ENCODE measurements at places on chromosomes 2 and 18.

- no peak for DNase-seq
These were observed 145.5 kb downstream of the ZNF236 start for GRCh38 chr18:76967721-76968472.

DNA sequence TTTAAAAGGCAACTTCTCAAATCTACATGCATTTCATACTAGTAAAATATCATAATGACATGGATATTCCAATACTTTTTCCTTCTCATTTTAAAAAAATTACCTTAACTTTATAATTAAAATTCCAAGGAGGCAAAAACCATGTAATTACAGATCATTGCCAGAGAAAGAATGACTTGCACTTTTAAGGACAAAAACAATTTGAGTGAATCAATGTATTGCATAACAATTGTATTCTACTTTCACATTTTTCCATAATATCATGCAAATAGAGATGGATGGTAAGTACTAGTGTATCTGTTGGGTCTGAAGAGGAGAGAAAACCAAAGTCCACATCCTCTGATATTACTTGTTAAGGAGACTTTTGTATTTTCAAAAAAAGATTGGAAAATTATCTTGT is 89.5 kb upstream of the NCK2 start:
- no peak for DNase-seq

- DNase-seq: no peak
These were observed 1845.6 kb upstream of the PIK3C3 start for GRCh38 chr18:40109252-40110049.

- peak; percentile 96 for DNase-seq
These were observed 187.1 kb downstream of the ZBTB7C start for GRCh38 chr18:48222118-48222517.
